ENCODE measurements at places on chromosomes 11 and 22.
A peak's percentile ranks its signal among the peaks of the same experiment; 100 is the strongest.

DNA sequence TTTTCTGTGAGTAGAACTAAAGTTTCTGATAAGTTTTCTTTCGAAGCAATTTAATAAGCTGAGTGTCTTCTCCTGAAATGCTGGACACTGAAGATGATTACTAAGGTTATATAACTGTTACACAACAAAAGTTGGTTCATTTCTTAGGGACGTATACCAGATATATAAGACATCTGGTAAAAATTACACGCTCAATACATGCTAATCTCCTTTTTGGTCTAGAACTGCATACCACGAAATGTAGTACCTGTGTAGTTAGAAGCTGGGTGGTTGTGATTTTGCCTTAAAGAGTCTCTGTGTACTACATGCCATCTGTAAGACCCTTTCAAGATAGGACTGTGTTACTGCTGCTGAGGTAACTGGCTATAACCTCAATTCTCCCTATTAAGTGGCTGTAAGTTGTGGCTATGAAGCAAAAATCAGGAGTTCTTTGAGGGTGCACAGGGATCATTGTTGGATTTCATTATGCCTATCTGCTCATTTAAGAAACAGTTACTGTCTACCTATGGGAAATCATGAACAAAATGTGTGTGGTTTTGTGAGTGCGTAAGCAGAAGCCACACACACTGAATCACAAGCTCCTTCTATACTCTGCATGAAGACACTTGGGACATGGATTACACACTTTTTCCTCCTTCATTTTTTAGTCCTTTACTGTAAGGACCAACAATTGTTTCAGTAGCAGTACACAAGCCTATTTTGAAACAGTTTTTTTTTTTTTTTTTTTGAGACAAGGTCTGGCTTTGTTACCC lies 195.9 kb downstream of the SWAP70 start:
- H3K36me3 ChIP-seq = no peaks in the 10 kb centered on the region
- no peak for DNase-seq
- peak overlapping the region; percentile 97 for H3K27ac ChIP-seq
- H3K27me3 ChIP-seq = no peaks in the 10 kb centered on the region

DNA sequence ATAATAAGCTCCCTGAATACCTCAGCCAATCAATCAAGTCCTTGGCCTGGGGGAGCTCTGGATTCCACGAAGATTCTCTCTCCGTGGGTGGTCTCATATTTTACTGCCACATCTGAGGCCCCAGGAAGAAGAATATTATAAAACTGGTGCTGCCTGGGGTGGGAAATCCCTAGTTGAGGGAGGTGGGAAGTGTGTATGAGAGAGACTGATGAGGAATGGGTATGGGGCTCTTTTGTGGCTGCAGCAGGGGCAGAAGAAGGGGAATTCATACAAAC lies 71.5 kb downstream of the SYN3 start:
- peak overlapping the region; percentile 13 for H3K27ac ChIP-seq
- H3K27me3 ChIP-seq = peaks cover 14% of the 10 kb centered on the region
- no peaks in the 10 kb centered on the region for H3K36me3 ChIP-seq
- no peak overlapping the region for H3K4me3 ChIP-seq

- no peaks in the 10 kb centered on the region for H3K36me3 ChIP-seq
- no peak overlapping the region for H3K27ac ChIP-seq
- no peaks in the 10 kb centered on the region for H3K27me3 ChIP-seq
Observed at GRCh38 chr11:35376613-35377012, 42.7 kb downstream of the SLC1A2 start.

GRCh38 chr11:116224154-116224888 lies 548.5 kb downstream of the BUD13 start:
- peaks cover 12% of the 10 kb centered on the region for H3K27me3 ChIP-seq
- peaks cover 44% of the 10 kb centered on the region for H3K4me1 ChIP-seq
- peak; percentile 68 for DNase-seq
- H3K4me3 ChIP-seq = no peak overlapping the region
- H3K36me3 ChIP-seq = peaks cover 4% of the 10 kb centered on the region

DNA sequence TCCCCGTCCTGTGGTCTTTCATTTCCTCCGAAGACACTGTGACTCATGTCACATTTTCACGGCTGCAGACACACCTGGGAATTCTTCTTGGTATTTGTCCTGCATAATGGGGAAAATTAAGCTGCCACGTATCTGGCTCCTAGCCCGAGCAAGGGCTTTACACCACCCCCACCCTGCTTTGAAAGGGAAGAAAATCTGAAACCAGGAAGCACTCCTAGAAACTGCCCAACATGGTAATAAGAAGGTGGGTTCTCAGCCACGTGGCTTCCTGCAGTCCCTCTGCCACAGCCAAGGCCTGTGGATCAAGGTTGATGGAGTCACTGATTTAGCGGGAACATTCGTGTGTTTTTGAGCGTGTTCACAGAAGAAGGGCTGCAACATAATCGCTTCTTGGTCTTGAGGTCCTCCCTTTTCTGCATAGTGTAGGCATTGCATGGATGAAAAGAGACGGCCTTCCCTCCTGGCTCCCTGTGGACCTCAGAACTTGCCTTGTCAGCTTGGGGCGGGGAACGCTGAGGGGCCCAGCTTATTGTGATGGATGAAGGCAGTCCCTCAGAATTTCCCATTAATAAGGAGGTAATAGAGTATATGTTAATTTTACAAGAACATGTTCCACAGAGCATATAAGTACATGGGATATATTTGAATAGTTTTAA lies 292.0 kb downstream of the NTM start:
- no peak overlapping the region for H3K4me3 ChIP-seq
- no peaks in the 10 kb centered on the region for H3K36me3 ChIP-seq
- H3K27me3 ChIP-seq = peaks cover 12% of the 10 kb centered on the region
- peaks cover 91% of the 10 kb centered on the region for H3K4me1 ChIP-seq
- no peak overlapping the region for H3K27ac ChIP-seq

DNA sequence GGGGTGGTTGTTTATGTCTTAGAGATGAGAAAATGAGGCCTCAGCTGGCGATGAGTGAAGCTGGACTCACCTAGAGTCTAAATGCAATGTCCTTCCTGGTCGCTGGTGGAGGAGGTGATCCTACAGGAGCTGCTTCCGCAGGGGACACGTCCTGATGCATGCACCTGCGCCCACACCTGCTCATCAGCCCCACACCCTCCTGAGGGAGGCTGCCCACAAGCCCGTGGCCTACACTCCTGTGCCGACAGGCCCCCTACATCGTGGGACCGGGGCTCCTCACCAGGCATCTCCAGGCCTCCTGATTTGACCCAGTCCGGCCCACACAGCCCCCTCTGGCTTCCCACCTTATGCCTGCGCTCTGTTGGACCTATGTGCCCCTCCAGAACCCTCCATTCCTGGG lies 857.2 kb downstream of the TBC1D22A start:
- peaks cover 20% of the 10 kb centered on the region for H3K4me1 ChIP-seq
- no peak overlapping the region for H3K4me3 ChIP-seq
- no peak overlapping the region for H3K27ac ChIP-seq
- no peak for DNase-seq

- no peak overlapping the region for H3K27ac ChIP-seq
- peaks cover 9% of the 10 kb centered on the region for H3K4me1 ChIP-seq
- no peak overlapping the region for H3K4me3 ChIP-seq
Observed at GRCh38 chr11:74703211-74703610, 28.0 kb downstream of the CHRDL2 start.

GRCh38 chr11:39288011-39288410 lies 2171.4 kb downstream of the LRRC4C start:
- no peaks in the 10 kb centered on the region for H3K4me1 ChIP-seq
- no peak overlapping the region for H3K27ac ChIP-seq
- H3K36me3 ChIP-seq = peaks cover 7% of the 10 kb centered on the region
- DNase-seq = no peak

DNA sequence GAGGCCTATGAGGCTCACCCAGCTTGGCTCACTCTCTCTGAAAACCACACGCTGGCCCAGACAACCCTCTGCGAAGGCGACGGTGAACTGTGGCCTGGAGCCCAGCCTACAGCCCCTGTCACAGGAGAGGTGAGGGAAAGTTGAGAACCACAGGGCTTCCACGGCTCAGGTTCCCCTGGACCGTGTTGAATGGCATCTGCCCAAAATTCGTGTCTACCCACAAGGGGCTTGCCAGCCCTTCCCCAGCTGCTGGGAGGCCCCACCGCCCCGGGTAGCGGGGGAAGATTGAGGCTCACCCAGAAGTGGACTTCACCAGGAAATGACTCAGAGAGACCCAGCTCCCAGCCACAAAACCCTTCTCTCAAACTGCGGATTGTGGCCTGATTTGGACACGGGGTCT lies 197.1 kb downstream of the CTTN start:
- H3K27ac ChIP-seq = no peak overlapping the region
- peaks cover 28% of the 10 kb centered on the region for H3K4me1 ChIP-seq
- H3K36me3 ChIP-seq = no peaks in the 10 kb centered on the region
- H3K27me3 ChIP-seq = peaks cover 22% of the 10 kb centered on the region
- DNase-seq = no peak

GRCh38 chr11:4436411-4436810 lies 12.7 kb upstream of the OR52K2 start:
- peaks cover 12% of the 10 kb centered on the region for H3K27me3 ChIP-seq
- no peak overlapping the region for H3K4me3 ChIP-seq
- DNase-seq = no peak
- no peaks in the 10 kb centered on the region for H3K4me1 ChIP-seq

DNA sequence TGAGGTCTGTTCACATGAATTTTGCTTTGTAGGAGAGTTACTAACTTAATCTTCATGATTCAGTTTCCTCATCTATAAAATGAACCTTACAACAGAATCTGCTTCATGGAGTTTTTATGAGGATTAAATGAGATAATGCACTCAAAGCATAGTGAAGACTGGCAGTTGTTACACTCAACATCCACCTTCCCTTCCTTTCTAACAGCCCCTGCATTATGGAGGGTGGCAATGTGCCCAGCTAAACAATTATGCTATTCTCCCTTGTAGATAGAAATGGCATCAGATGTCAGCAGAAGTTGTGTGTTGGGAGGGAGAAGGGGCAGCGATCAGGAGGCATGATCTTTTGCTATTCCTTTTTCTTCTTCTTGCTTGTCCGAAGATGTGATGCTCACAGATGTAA lies 6.5 kb downstream of the POU2AF1 start:
- H3K4me1 ChIP-seq = peaks cover 17% of the 10 kb centered on the region
- H3K36me3 ChIP-seq = no peaks in the 10 kb centered on the region
- no peak for DNase-seq
- H3K27ac ChIP-seq = no peak overlapping the region
- H3K27me3 ChIP-seq = peaks cover 16% of the 10 kb centered on the region

DNA sequence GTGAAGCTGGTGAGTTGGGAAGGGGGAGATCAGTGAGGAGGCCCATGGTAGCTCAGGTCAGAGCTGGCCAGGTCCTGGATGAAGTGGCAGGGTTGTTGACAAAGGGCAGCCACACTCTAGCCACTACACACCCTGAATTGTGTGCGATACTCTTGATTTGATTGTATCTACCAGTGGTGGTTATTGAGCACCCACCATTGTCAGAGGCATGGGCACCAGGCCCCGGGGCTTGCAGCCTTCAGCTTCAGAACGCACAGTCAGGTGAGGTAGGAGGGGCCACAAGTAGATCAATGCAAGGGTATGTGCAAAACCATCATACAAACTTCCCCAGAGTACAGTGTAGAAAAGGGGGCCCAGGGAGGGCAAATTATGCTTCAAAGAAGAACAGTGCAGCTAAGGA lies 38.1 kb downstream of the MICAL2 start:
- no peak for DNase-seq
- peaks cover 28% of the 10 kb centered on the region for H3K4me1 ChIP-seq
- H3K27me3 ChIP-seq = peaks cover 14% of the 10 kb centered on the region
- no peak overlapping the region for H3K27ac ChIP-seq
- H3K4me3 ChIP-seq = no peak overlapping the region
